ENCODE measurements at places on chromosomes 6 and 20.

GRCh38 chr6:68502946-68503345 lies 132.1 kb upstream of the ADGRB3 start:
- no peak for DNase-seq

GRCh38 chr6:38212579-38212978 lies 393.1 kb downstream of the ZFAND3 start:
- no peak for DNase-seq

- DNase-seq = no peak
Measured at GRCh38 chr20:64277571-64278316, 22.2 kb downstream of the PCMTD2 start.

- no peak for DNase-seq
Measured at GRCh38 chr6:5229356-5229755, 31.4 kb downstream of the LYRM4 start.

DNA sequence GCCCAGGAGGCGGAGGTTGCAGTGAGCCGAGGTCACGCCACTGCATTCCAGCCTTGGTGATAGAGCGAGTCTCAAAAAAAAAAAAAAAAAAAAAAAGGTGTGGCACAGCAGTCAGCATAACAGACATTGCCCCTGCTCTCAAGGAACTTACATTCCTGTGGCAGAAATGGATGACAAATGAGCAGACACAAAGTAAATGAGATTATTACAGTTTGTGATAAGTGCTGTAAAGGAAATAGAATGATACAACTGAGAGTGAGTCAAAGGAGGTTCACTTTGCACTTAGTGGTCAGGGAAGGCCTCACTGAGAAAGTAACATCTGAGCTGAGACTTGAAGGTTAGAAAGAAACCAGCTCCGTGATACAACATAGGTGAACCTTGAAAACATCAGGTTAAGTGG lies 36.4 kb downstream of the CEP250 start:
- no peak for DNase-seq

DNA sequence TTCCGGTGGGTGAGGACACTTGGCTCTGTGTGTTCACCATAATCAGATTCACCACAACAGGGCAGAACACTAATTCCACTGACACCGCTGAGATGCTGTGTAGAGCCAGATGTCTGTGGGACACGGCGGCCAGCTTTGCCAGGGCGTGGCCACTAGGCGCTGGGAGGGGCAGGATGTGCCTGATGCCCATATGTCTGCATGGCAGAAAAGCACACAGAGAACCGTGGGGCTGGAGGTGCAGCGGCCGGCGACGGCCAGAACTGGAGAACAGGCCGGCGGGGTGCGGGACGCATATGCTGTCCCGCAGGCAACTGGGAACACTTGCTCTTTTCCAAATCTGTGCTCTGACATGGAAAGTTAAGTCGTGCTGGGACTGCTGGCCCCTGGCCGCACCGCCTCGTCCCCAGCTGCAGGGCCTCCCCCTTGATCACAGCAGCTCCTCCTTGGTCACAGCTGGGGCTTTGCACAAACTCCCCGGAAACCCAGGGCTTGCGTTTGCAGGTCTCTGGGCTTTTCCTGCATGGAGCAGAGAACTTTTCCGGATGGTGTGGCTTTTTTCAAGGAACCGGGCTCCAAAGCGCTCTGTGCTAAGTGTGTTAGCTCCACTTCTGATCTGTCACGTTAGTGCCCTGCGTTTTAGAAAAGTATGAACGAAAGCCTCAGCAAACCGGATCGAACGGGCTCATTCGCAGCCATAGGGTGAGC lies 31.1 kb downstream of the NTSR1 start:
- no peak for DNase-seq

- DNase-seq = peak; percentile 71
Measured at GRCh38 chr20:31738729-31739549, at the start of gene TPX2. Gene TPX2 (plus strand): TSS chr20:31739290. CDS start chr20:31757477, 18,187 bp downstream.

DNA sequence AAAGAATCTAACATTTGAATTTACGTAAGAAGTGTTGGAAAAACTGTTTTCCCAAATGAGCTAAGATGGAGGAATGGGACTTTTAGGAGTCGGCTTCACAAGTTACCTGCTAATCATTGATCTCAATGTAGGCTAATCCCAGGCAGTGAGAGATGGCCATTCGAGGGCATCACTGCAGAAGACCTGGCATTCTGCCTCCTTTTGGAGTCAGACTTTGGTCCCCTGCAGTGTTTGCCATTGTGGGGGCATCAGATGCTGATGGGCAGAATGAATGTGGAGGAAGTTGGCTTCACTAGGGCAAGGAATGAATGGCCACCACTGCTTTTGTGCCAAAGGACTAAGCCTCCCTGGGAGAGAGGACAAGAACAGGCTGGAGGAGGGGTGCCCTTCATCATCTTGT lies 55.7 kb upstream of the NKX2-2 start:
- DNase-seq = no peak

- no peak for DNase-seq
Measured at GRCh38 chr6:141641406-141641805, 491.3 kb upstream of the GJE1 start.

DNA sequence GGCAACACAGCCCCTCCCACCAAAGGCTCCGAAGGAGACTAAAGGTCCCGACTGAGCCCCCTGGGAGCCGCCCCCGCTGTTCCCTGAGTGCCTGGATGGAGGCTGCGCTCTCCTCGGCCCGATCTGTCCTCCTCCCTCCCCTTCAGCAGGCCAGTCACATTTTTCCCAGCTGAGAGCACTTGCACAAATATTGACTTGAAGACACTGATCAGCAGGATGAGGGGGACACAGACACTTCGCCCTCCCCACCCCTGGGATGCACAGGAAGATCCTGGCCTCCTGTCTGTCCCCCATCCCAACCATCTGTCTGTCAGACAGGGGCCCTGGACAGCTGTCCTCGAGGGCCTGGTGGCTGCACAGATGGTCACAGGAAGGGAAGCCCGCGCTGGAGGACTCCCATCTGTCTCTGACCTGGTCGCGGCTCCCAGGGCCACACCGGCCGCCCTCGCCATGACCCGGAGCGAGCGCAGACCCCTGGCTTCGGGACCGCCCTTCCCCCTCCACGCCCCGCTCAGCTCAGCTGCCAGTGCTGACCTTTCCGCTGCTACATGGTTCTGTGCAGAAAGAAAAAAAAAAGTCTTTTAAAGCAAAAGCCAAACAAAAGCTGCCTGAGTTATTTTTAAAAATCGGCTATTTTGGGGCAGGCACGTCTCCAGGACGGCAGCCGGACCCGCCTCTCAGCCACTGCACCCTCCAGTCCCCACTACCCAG lies 11.1 kb downstream of the LAMA5 start:
- no peak for DNase-seq

GRCh38 chr20:57167971-57168701 lies 98.3 kb downstream of the BMP7 start:
- DNase-seq = no peak

DNA sequence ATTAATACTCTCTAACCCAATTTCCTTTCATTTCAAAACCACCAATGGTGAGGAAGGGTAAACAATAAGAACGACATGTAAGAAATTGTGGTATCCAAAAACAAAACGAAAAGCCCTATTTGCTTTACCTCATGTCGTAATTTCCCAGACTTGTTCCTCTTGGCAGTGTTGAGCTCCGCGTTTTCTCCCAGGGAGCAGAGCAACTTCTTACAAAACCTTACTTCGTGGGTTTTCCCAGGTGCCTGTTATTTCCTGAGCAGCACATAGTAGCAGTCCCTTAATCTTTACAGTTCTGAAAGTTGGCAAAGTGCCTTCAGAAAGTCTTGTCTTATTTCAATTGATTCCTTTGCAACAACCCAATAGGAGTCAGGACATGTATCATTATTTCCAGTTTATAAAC lies 207.9 kb upstream of the MARCKS start:
- DNase-seq = no peak

DNA sequence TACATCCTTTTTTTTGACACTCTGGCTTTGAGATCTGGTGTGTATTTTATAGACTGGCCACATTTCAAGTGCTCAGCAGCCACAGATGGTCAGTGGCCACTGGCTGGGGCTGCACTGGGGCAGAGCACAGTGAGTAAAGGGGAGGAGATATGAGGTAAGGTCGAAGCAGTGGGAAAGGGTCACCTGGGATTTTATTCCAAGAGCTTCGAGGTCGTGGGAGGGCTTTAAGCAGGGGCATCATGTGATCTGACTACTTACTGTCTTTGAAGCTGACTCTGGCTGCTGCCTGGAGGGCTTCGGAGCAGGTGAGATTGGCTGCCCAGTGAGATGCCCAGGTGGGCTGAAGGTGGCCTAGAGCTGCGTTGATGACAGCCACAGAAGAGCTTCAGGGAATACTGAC lies 6.7 kb downstream of the C20orf203 start:
- no peak for DNase-seq

GRCh38 chr6:134517145-134517658 lies 199.3 kb upstream of the SGK1 start:
- DNase-seq = no peak

GRCh38 chr20:63186528-63187316 lies 29.2 kb downstream of the YTHDF1 start:
- no peak for DNase-seq

GRCh38 chr6:15491255-15491985 lies 171.4 kb downstream of the DTNBP1 start:
- DNase-seq = peak; percentile 43

DNA sequence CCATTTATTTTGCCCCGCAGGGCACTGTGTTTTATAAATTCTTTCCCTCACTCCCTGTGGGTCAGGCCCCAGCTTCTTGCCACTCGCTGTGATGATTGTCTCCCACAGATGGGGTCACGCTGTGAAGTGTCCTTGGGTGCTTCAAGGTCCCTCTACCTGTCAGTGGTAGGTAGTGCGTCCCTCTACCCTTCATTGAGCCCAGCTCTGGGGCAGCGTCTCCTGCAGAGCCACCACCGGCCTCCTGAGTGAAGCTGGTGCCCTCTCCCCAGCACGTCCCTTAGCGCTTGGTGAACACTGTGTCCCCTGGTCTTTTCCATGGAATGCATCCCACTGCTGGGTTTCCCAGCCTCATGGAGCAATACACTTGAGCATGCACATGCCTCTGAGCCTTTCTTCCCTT lies 108.2 kb downstream of the NRN1 start:
- DNase-seq = no peak

- DNase-seq = no peak
Measured at GRCh38 chr6:56655996-56656395, 13.3 kb upstream of the DST start.

DNA sequence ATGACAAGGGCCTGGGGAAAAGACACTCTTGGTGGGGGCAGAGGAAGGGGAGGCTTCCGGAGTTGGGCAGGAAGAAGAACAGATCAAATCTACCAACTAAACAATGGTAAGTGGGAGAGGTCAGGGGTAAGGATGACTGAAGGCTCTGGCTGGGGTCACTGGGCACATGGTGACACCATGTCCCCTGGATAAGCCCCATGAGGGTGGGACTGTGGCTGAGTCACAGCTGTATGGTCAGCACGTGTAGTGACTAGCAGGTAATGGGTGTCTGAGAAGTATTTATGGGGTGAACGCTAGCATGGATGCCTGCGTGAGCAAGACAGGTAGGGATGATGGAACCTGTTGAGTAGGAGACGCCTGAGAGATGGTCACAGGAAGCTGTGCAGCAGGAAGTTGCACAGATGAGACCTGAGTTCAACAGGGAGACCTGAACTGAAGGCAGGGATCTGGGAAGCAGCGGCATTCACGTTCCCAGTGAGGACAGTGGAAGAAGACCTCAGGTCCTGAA lies 64.5 kb upstream of the SNX9 start:
- DNase-seq = no peak

DNA sequence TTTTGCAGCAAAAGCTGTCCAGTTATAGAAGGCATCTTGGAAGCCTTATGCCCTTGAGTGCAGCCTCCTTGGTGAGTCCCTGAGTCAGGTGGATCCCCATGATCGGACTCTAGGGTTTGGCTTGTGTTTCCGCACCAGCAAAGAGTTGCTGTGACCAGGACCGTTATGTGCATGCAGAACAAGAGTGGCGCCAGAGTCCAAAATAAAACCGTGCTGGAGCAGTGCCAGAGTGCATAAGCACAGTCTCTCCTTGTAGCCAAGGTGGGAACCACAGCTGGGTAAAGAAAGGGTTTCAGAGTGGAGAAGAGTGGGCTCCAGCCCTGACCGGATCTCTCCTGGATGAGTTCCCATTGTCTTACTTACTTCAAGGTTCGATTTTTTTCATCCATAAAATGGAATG lies 58.6 kb downstream of the FOXA2 start:
- no peak for DNase-seq

GRCh38 chr6:80789912-80790570 lies 683.6 kb downstream of the BCKDHB start:
- DNase-seq = no peak

DNA sequence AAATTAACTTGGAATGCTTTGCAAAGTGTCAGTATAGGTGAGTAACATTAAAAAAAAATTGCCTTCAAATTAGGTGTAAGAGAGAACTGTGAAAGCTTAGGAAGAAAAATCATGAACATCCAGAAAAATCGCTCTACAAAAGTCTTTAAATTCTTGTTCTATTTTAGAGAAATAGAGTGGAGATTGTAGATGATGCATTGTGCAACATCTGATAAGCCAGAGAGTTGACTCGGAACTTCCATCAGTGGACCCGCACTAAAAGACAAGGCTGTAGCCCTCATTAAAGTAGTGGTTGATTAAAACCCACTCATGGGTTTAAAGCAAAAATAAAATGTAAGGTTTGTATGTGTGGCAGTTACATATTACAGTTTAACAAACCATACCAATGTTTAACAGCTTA lies 35.8 kb downstream of the MAP3K4 start:
- DNase-seq = no peak

DNA sequence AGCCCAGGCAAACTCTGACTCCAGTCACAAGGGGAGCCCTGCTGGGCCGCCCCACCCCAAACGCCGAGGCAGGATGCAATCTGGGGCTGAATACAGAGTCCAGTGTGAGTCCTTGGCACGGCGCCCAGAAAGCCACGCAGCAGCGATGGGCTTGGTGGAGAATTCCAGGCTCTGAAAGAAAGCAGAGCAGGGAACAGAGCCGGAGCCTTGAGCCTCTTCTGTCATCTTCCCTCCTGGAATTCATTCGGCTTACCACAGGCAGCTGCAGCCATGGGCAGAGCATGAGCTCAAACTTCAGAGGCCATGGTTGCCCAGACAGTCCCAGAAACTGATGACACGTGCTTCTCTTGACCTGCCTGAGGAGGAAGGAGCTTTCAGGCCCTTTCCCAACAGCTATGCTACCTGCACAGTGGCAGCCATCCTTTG lies 441.1 kb upstream of the JARID2 start:
- DNase-seq = no peak

GRCh38 chr20:4029505-4030467 lies 14.4 kb upstream of the RNF24 start:
- DNase-seq = no peak

GRCh38 chr6:52423448-52423847 lies 3.3 kb downstream of the EFHC1 start:
- no peak for DNase-seq

Measured in activated naive CD8-positive, alpha-beta T cell treated with anti-CD3 and anti-CD28 coated beads, Interleukin-2, amount 50 U/mL, for 16 hours (primary cell).